ENCODE measurements at places on chromosomes 5 and 9. TPM values are rescaled to one million over a fixed set of nuclear protein-coding genes. Genes with fewer than 3 reads are reported as not detected.

ST8SIA4 gene
- 5.5 TPM for total RNA-seq

BBLN gene
- 57.3 TPM for total RNA-seq

MTMR12 gene
- total RNA-seq: 30.6 TPM

AGTPBP1 gene
- 47.5 TPM for total RNA-seq

STPG3 gene
- not detected for total RNA-seq

RANBP17 gene
- 32.8 TPM for total RNA-seq

CCL27 gene
- 0.67 TPM for total RNA-seq

ELP1 gene
- total RNA-seq: 46.6 TPM

SLC34A1 gene
- not detected for total RNA-seq

MZB1 gene
- 0.24 TPM for total RNA-seq

GRCh38 chr5:71537687-71538086 lies 49.5 kb upstream of the MCCC2 start:
- H3K4me1 ChIP-seq: no peaks in the 10 kb centered on the region

GRCh38 chr5:139774980-139775661 lies 20.5 kb upstream of the PSD2 start:
- peaks cover 28% of the 10 kb centered on the region for H3K27me3 ChIP-seq
- H3K27ac ChIP-seq: no peak overlapping the region
- H3K36me3 ChIP-seq: no peaks in the 10 kb centered on the region
- H3K4me1 ChIP-seq: no peaks in the 10 kb centered on the region
- no peak overlapping the region for H3K4me3 ChIP-seq
- DNase-seq: peak; percentile 82

- H3K27ac ChIP-seq: no peak overlapping the region
- DNase-seq: no peak
- peaks cover 10% of the 10 kb centered on the region for H3K4me1 ChIP-seq
- H3K36me3 ChIP-seq: no peaks in the 10 kb centered on the region
- H3K27me3 ChIP-seq: no peaks in the 10 kb centered on the region
- no peak overlapping the region for H3K4me3 ChIP-seq
Measured at GRCh38 chr5:42855811-42856210, 44.1 kb upstream of the SELENOP start.

DNA sequence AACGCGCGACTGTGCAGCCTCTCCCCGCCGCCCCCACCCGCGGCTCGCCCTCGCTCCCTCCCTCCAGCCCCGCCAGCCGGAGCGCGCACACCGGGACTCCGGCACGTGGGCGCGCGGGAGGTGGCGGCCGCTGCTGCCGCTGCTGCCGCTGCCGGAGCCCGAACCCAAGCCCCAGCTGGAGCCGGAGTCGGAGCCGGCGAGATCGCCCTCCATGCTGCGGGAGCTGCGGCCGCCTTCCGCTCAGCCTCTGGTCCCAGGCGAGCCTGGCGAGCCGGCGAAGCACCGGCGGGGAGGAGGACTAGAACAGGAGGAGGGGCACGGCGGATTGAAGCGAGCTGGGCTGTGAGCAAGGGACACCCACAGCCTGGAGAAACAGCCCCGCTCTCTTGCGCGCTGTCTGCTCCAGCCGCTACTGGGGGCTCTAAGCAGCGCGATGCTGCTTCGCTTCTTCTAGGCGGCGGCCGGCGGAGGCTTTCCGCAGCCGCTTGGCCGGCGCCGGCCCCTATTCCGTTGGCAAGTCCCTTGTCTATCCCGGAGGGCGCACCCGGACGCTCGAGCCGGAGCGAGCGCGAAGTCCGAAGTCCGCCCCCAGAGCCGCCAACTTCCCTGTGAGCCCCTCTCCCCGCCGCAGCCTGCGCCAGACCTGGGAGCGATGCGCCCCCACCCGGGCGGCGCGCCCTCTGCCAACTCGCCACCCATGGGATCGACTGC lies 598.7 kb upstream of the SGCD start:
- H3K27ac ChIP-seq: no peak overlapping the region
- peaks cover 1% of the 10 kb centered on the region for H3K4me1 ChIP-seq
- peak overlapping the region; percentile 47 for H3K4me3 ChIP-seq

GRCh38 chr9:2576631-2577030 lies 45.0 kb upstream of the VLDLR start:
- H3K27ac ChIP-seq: no peak overlapping the region
- H3K4me1 ChIP-seq: no peaks in the 10 kb centered on the region
- H3K4me3 ChIP-seq: no peak overlapping the region
- no peaks in the 10 kb centered on the region for H3K27me3 ChIP-seq
- no peaks in the 10 kb centered on the region for H3K36me3 ChIP-seq

DNA sequence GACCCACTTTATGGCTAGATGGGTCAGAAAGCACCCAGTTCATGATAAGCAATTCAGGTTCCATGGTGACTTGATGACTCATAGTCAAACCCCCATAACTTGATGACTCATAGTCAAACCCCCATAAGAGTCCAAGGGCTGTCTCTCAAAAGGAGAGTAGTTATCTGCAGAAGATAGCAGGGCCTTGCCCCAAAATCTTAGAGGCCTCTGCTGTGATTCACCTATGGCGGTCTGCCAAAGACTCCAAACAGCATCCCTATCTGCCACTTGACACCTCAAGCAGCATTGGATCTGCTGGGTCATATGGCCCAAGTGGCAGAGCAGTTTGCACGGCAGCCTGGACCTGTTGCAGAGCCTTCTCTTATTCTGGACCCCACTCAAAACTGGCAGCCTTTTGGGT lies 395.2 kb upstream of the KIF2A start:
- no peaks in the 10 kb centered on the region for H3K36me3 ChIP-seq
- no peak overlapping the region for H3K27ac ChIP-seq
- no peak for DNase-seq
- no peak overlapping the region for H3K4me3 ChIP-seq
- H3K27me3 ChIP-seq: peaks cover 3% of the 10 kb centered on the region

- no peak overlapping the region for H3K4me3 ChIP-seq
- H3K27me3 ChIP-seq: peaks cover 2% of the 10 kb centered on the region
- H3K27ac ChIP-seq: no peak overlapping the region
- DNase-seq: no peak
- peaks cover 14% of the 10 kb centered on the region for H3K4me1 ChIP-seq
Measured at GRCh38 chr9:4756420-4756819, 15.4 kb upstream of the AK3 start.

- H3K27ac ChIP-seq: no peak overlapping the region
- no peaks in the 10 kb centered on the region for H3K27me3 ChIP-seq
- DNase-seq: no peak
- no peak overlapping the region for H3K4me3 ChIP-seq
Measured at GRCh38 chr5:8954801-8955200, 591.1 kb downstream of the SEMA5A start.

DNA sequence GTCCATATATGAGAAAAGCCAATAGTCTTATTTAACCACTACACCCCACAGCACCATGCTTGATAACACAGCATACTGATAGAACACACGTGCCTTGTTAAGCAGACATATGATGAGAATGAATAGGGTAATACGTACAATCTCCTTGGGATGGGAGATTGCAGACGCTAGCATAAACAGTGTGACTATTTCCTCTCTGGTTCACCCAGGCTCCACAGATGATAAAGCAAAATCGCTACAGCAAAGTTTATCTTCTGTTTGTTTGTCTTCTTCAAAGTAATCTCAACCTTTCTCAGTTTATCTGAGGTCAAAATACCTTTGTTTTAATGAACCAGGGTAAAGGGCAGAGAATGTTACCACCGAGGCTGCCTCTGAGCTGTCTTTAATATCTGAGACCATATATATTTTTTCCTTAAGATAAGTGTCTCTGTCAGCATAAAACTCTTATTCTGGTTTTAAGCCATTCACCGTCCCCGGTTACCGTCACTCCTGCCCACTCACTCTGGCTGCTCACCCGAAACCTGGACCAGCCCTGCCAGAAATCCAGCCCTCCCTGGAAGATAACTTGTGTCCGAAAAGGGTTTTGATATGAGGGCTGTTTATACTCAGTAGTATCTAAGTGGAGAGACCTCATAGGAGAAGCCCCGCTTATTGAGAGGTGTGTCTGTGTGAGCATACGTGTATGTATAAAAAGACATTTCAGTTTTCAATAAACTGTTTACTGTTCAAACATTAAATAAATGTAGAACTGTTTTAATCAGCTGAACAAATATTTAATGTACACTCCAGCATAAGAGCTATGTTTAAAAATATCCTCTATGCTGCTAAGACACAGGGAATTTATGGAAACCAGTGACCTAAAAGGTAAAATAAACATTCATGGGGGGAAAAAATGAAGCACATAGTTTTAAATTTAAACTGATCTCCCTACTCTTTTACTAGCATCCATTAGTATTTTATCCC lies 465.4 kb downstream of the RASEF start:
- no peak overlapping the region for H3K27ac ChIP-seq
- H3K27me3 ChIP-seq: peaks cover 21% of the 10 kb centered on the region
- peak overlapping the region; percentile 6 for H3K4me3 ChIP-seq
- peaks cover 24% of the 10 kb centered on the region for H3K4me1 ChIP-seq
- H3K36me3 ChIP-seq: no peaks in the 10 kb centered on the region
- no peak for DNase-seq

DNA sequence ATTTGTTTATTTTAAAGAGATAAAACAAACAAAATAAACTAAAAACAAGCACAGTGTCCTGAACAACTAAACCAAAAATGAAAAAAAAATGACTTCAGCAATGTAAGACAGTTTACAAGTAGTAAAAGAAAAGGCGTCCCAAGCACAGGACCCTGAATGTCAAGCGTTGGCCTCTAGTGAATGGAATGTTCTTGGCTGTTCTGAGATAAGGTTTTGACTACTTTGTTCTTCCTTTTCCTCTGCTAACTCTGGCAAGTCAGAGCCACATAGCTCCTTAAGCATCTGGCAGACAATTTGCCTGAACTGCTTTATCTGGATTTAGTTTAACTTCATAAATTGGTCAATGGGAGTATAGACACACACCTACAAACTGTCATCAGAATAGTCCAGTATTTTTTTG lies 655.2 kb downstream of the ANXA1 start:
- DNase-seq: no peak
- no peaks in the 10 kb centered on the region for H3K27me3 ChIP-seq
- H3K27ac ChIP-seq: no peak overlapping the region
- H3K4me1 ChIP-seq: no peaks in the 10 kb centered on the region
- no peaks in the 10 kb centered on the region for H3K36me3 ChIP-seq
- H3K4me3 ChIP-seq: no peak overlapping the region

DNA sequence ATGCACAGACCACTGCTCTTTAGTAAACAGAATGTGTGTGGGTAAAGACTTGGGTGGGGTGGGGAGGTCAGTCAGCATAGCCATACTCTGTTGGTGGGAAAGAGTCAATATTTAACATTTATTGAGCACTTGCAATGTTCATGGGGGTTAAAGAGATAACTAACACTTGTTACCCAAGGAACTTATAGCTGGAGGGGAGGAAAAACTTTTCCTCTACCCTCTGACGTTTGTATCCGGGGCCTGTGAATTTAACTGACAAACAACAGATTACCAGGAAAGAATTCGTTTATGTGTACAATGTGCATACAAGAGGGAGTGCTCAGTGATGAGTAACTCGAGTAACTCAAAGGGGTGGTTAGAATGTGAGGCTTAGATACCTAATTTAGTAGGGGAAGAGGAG lies 6.8 kb upstream of the CLINT1 start:
- H3K4me3 ChIP-seq: no peak overlapping the region
- no peaks in the 10 kb centered on the region for H3K36me3 ChIP-seq
- no peak for DNase-seq
- H3K27me3 ChIP-seq: no peaks in the 10 kb centered on the region

DNA sequence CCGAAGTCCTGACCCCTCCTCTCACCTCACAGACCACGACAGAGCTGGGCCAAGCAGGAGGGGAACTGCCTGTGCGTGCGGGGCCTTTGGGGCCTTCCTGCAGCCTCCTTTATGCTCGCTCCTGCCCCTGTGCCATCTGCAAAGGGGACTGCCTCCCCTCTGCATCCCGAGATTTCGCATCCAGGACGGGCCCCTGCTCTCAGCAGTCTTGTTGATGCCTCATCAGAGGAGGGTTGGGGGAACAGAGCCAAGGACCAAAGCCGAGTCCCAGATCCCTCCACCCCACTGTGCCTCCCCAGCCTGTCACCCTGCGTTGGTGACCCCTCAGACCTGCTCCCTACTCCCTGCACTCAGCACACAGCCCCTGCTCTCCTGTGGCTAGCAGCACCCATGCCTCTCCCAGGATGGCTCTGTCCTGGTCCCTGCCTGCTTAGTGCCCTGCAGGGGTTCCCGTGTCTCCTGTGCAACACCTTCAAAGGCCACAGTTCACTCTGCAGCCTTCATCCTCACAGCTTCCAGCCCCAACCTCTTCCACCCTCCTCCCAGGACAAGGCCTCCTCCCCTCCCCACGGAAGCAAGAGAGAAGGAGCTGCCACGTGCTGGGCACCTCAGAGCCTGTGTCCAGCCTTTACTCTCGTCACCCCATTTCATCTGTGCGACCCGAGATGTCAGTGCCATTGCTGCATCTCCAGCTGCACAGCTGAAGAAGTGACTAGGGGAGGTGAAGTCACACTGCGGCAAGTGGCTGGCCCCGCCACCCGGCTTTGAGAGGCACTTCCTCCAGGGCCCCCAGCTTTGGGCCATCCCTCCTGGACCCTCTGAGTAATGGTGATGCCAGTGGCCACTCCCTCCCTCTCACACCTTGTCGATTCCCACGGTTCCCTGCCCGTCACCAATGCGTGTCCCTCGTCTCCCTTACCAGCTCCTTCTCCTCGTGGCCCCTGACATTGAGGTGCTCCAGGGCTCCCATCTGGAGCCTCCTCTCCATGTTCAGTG lies 62.6 kb upstream of the LRRTM2 start:
- H3K27me3 ChIP-seq: no peaks in the 10 kb centered on the region
- H3K36me3 ChIP-seq: peaks cover 20% of the 10 kb centered on the region
- H3K27ac ChIP-seq: peak overlapping the region; percentile 49
- H3K4me1 ChIP-seq: peaks cover 7% of the 10 kb centered on the region
- DNase-seq: no peak
- H3K4me3 ChIP-seq: no peak overlapping the region

DNA sequence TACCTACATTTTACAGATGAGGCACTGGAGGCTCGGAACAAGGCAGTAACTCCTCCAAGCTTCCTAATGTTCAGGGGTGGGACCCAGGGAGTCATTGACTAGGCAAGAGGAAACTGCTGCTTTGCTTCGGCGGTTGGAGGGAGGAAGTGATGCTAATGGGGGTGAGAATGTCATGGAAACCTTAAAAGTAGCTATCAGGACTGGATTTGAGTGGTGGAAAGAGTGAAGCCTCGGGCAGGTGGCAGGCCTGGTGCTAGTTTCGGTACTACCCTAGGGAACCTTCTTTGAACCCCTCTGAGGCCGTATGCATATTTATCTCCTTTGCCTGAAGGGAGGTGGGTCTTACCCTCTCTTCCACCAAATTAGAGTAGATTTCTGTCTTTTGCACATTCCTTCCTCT lies 1.6 kb downstream of the BSPRY start:
- no peak overlapping the region for H3K27ac ChIP-seq
- peaks cover 5% of the 10 kb centered on the region for H3K27me3 ChIP-seq
- H3K4me3 ChIP-seq: peak overlapping the region; percentile 86

DNA sequence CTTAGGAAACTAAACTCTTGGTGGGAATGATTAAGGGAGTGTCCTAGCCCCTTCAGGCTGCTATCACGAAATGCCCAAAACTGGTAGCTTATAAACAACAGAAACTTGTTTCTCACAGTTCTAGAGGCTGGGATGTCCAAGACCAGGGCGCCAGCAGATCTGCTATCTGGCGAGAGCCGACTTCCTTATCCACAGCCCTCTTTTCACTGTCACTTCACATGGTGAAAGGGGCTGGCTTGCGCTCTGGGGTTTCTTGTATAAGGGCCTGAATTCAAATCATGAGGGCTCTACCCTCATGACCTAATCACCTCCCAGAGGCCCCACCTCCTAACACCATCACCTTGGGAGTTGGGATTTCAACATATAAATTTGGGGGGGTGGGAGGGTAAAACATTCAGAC lies 49.1 kb downstream of the IPPK start:
- no peak for DNase-seq
- no peaks in the 10 kb centered on the region for H3K4me1 ChIP-seq
- peaks cover 11% of the 10 kb centered on the region for H3K36me3 ChIP-seq
- H3K27ac ChIP-seq: no peak overlapping the region
- H3K4me3 ChIP-seq: no peak overlapping the region
